HEK293T (cell line): ENCODE measurements at places on chromosomes 2 and 18.

DNA sequence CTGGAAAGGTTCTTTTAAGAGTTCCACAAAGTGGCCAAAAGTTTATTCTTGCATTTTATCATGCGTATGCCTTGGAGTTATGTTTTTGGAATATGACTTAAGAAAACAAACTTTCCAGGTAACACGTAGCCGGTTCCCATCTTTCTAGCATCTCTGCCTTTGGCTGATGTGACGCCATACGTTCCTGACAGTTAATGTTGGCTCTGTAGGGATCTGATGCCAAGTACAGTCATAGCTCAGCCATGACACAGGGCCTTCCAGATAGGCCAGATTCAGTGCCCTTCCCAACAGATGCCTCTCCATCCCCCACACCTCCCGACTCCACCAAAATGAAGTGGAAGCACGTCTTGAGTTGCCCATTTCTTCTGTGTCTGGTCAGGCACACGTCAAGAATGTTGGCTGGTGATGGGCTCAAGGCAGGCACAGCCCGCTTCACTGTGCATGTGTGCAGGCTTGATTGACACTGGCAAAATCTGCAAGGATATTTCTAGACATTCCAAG is 51.0 kb upstream of the THOC1 start:
- DNase-seq = no peak

GRCh38 chr2:145018502-145018901 is 498.6 kb upstream of the ZEB2 start:
- DNase-seq = no peak

DNA sequence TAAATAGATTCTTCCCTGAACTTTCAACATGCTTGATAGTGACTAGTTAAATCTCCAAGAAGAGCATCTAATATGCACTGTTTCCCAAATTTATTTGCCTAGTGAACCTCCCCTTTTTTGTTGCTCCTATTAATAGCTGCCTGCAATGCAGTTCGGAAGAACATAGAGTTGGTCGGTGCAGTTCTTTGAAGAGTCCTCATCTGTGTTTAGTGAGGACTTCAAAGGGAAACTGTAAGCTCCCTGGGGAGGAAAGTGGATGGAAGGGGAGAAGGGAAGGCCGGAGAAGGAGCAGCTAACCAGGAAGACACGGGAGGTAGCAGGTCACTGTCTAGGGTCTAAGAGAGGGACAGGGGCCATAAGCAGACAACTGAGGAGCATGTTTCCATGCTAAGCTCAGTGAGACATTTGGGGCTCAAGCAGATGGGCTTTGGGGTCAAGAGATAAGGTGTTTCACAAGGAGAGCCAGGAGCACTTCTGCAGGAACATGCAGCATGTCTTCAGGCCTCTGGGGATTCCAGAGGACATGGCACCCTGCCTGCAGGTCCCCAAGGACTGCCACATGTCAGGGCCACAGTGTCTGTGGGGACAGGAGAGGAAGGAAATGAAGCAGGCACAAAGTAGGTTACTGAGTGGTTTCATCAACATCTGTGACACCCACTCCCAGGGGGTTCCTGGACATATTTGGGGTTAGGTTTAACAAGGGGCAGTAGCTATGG is 48.7 kb upstream of the ANXA4 start:
- no peak for DNase-seq

DNA sequence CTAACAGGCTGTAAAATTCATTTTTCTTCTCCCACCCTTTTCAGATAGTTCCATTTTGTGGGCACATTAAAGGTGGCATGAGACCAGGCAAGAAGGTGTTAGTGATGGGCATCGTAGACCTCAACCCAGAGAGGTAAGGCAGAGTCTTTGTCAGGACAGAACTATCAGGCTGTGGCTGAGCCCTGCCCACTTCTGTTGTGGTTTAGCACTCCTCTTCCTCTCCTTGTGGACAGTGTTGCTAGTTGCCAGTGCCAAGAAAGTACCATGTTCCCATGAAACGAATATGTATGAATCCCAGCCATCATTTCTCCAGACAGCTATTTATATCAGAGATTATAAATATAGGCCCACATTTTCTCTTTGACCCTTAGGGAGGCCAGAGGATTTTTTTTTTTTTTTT is 1.6 kb downstream of the LGALSL start:
- DNase-seq = peak; percentile 25

- DNase-seq = peak; percentile 38
Observed at GRCh38 chr18:9951022-9951859, 37.4 kb downstream of the VAPA start.

GRCh38 chr2:236661061-236661761 is 91.6 kb downstream of the ACKR3 start:
- DNase-seq = no peak

- DNase-seq = no peak
Observed at GRCh38 chr18:36661999-36662398, 166.8 kb downstream of the TPGS2 start.

DNA sequence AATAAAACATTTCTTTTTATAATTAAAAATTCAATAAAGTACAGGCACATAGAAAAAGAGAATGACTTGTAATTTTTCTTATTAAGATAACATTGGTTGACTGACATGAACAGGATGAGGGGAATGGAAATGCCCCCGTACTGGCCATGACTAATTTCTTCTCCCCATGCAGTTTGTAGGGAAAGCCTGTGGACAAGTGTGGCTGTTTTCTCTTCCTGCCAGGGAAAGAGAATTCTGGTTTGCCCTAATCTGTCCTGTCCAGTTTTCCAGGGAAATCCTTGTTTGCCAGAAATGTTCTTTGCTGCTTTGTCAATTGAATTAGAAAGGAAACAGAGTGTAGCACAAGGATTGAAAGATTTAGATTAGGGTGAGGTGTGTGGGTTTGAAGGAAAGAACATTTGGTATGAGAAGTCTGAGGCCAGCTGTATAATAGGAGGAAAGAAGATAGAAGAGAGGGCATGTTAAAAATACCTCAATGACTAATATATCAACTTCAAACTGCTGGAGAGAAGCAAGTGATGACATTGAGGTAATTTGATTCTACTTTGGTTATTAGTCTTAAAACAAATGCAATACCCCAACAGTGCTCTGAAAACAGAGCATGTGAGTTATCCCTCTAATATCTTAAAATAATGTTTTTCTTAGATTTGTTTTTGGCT is 593.9 kb upstream of the ZNF804A start:
- DNase-seq = no peak

GRCh38 chr2:14706201-14706600 is 73.7 kb downstream of the LRATD1 start:
- DNase-seq = no peak

- no peak for DNase-seq
Observed at GRCh38 chr2:47300081-47300480, 102.9 kb upstream of the MSH2 start.

DNA sequence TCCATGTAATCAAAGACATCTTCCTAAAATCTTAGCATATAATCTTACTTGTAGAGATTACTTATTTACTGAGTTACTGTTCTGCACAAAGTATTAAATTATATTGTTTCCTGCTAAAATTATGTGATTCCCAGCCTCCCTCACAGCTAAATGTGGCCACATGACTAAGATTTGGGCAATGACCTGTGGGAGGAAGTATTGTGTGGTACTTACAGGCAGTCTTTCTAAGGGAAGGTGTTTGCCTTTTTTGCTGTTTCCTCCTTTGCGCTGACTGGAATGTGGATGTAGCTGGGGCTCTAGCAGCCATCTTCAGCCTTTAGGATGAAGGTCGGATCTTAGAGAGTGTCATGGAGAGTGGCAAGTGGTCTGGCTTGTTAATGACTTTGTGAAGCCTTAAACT is 146.3 kb upstream of the APCDD1 start:
- DNase-seq = no peak

DNA sequence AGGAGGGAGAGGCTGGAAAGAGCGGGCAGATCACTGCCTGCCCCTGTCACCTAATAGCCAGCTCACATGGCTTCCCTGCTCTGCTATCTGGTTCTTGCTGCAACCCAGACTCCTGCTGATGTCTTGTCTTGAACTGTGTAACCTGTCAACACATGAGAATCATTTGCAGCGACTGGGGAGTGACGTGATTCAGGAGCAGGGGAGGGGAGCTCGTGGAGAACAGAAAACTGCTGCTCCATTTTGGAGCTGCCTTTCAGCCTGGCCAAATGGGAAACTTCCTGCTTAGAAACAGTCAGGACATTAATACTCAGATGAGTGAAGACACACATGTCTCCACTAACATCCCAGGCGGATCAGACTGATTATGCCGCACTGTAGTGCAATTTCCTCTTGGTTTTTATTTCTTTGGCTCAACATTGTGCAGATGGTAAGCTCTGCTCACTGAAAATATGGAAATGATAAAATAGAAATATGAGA is 38.1 kb downstream of the RPL37A start:
- no peak for DNase-seq

- no peak for DNase-seq
Observed at GRCh38 chr2:137801228-137801627, 163.0 kb upstream of the HNMT start.

DNA sequence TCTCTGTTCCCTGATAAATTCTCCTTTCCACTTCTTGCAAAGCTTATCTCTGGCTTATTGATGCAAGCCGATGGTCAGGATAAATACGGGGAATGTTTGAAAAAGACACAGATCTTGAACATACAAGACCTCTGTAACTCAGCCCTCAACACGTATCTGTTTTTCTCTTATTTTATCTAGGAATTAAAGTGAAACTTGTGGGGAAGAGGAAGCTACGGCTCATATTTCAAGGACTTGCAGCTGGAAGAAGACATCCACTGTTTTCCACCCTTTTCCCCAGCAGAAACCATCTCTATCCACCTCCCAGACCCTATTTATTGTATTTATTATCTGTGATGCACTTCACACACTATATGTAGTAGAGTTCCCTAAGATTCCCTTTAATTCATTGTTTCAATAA is 98.4 kb upstream of the TANK start:
- no peak for DNase-seq

- no peak for DNase-seq
Observed at GRCh38 chr2:224724331-224724730, 8.2 kb upstream of the CCDC195 start.

GRCh38 chr2:77007686-77008085 is 514.5 kb downstream of the LRRTM4 start:
- DNase-seq = no peak

- no peak for DNase-seq
Observed at GRCh38 chr18:64019922-64020756, 50.3 kb downstream of the SERPINB8 start.

- no peak for DNase-seq
Observed at GRCh38 chr2:193187816-193188215, 993.1 kb upstream of the TMEFF2 start.

GRCh38 chr18:79479116-79479760 is 83.5 kb downstream of the NFATC1 start:
- DNase-seq = no peak

- no peak for DNase-seq
Observed at GRCh38 chr2:85421260-85422071, 3.0 kb downstream of the SH2D6 start.

DNA sequence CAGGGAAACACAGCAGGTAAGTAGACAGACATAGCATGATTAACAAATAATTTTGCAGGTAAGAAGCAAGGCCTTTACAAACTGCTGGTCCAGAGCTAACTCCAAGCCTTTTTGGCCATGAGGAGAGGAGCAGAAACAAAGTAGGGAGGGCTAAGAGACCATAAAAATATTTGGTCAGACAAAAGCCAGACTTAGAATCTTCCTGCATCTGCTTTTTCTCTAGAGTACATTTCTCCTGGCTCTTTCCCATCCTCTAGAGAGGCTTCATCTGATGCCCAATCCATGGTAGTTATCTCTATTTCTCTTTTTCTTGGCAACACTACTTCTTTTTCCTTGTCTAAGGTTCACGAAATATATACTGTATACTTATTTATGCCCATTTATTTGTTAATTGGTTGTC is 577.1 kb downstream of the PIK3C3 start:
- no peak for DNase-seq

DNA sequence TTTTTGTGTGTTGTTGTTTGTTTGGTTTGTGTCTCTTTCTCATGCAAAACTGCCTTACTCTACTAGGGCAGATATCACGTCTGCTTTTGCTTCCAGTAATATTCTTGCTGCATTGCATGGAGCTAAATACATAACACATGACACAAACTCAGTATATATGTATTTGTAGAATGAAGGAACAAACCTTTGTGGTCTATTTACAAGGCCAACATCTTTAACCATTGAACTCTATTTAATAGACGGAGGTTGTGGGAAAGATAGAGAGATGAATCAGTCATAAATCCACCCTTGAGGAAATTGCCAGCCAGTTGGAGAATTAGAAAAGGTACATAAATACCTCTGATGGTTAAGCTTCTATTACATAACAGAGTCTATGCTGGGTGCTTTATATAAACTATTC is 26.0 kb upstream of the IL1RL1 start:
- DNase-seq = no peak

DNA sequence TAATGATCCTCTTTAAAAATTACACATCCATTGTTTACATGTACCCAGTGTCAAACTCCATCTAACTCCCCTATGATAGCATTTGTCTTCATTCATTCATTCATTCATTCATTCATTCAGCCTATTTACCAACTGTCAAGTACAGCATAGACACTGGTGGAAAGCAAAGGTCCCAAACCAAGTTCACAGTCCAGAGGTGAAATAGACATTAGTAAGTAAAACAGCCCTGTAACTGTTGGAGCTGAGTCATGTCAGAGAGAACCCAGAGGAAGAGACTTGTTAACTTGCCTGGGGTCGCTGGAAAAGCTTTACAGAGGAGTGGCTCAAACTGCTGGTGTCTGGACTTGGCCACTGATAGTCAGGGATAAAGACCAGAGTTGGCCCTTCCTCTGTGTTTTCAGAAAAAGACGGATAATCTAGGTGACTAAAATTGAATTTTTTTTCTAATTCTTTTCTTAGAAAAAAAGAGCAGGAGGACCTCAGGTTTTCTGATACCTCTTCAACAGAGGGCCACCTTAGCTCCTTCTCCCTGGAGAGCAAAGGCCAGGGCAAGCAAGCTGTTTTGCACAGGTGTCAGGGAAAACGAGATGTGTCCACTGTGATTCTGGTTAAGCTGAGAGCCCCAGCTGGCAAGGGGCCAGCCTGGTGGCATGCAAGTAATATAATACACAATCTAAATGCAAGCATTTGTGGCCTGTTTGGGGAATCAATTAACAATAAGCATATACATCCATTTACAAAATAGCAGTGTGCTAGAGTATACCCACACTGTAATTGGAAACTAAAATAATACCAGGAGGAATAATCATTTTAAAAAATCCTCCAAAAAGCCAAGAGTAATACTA is 96.7 kb upstream of the SLC14A2 start:
- no peak for DNase-seq

DNA sequence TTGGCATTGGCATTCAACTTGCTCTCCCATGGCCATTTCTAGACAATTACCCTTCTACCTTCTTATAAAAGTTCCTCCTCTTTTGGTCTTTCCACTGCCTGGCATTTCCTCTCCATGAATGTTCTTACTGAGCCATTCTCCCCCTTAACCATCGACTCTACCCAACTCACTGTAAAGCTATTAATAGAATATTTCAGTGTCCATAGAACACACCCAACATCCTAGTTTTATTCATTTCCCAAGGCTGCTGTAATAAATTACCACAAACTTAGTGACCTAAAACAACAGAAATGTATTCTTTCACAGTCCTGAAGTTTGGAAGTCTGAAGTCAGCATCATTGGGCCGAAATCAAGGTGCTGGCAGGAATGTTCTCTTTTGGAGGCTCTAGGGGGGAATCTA is 170.0 kb upstream of the ATP5MC3 start:
- no peak for DNase-seq

- DNase-seq = no peak
Observed at GRCh38 chr2:230666885-230667712, 45.5 kb upstream of the CAB39 start.

GRCh38 chr2:234166531-234166930 is 116.0 kb downstream of the SPP2 start:
- no peak for DNase-seq

GRCh38 chr18:61203151-61203550 is 130.1 kb upstream of the CDH20 start:
- no peak for DNase-seq

GRCh38 chr2:64634345-64635267 is 19.1 kb downstream of the SERTAD2 start:
- DNase-seq = no peak
